ENCODE measurements at places on chromosomes 11 and 22.

GRCh38 chr11:121889186-121889585 lies 226.8 kb downstream of the BLID start:
- no peak for DNase-seq

DNA sequence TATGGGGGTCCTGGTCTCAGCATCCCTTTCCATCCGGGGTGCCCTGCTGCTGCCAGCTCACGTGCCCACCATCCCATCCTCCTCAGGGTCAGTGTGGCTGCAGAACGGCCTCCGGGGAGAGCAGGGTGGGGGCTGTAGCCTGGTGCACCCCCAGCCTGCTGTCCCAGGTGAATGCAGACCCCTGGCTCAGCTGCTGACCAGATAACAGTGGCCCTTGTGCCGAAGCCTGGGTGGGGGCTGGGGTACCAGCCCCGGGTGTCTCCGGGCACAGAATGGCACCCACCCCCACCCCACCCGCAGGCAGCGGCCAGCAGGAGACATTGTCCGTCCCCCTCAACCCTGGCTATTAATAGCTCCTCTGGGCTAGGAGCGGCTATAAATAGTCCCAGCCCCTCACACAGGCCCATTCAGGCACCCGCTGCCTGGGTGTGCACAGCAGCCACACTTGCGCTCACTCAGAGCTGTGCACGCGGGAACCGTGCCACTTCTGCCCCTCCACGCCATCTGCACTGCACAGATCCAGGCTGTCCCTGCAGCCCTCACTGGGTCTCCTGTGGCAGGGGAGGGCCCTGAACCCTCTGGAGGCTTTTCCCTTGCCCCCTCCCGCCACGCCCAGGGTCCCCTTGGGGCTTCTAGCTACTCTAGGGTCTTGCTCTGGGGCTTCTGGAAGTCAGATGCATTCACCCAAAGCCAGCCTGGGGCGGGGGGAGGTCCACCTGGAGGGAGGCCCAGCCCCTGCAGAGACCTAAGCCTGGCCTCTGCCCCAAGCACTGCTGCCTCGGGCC lies 18.7 kb downstream of the CRELD2 start:
- no peak for DNase-seq

DNA sequence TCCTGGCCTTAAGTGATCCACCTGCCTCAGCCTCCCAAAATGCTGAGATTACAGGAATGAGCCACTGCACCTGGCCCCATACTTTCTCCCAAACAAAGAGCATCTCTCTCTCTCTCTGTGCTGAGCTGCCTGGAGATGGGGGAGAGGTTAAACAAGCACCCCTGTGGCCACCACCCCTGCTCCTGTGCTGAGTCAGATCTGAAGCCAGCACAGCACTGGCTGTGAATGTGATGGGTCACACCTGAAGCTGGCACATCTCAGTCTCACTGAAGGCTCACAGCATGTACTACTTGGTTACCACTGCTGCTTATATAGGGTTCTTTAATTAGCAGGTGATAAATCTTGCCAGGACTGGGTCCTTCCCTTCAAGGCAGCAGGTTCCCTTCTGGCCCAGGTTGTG lies 10.8 kb upstream of the WEE1 start:
- DNase-seq: no peak

GRCh38 chr11:19978668-19979518 lies 181.4 kb downstream of the DBX1 start:
- DNase-seq: peak; percentile 59

GRCh38 chr22:26199665-26200064 lies 30.4 kb downstream of the SEZ6L start:
- no peak for DNase-seq

GRCh38 chr22:44519886-44520285 lies 21.9 kb upstream of the RTL6 start:
- DNase-seq: no peak
